ENCODE measurements at places on chromosomes 1 and 21.

- no peak for DNase-seq
These were observed 508.2 kb upstream of the ZRANB2 start for GRCh38 chr1:71589005-71589404.

- DNase-seq, result no peak
These were observed 56.7 kb upstream of the GCLM start for GRCh38 chr1:93965888-93966287.

GRCh38 chr1:29289493-29289892, 53.2 kb downstream of the PTPRU start:
- DNase-seq, result no peak

DNA sequence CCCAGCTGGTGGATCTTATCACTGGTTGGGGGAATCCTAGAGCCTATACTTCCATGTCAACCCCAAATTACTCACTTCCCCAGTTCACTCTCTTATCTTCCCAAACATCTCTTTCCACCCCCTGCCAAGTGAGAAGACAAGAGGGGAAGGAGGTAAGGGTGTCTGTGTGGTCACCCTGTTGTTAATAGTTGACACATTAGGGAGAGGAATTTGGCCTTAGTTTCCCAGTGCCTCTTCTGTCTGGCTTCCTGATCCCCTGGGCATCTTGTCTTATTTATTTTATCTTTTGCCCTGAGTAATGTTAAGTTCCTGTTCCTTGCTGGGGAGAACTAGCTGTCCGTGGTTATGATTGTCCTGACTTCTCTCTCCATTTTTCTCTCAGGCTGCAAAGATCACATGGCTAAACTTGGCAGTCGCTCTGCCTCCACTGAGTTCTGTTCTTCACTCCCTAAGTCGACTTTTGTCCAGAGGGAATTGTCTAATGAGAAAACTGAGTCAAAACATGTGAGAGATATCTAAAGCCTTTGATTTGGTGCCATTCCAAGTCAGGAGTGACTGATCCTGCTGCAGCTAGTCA, 157.1 kb upstream of the SYT6 start:
- DNase-seq, result no peak

DNA sequence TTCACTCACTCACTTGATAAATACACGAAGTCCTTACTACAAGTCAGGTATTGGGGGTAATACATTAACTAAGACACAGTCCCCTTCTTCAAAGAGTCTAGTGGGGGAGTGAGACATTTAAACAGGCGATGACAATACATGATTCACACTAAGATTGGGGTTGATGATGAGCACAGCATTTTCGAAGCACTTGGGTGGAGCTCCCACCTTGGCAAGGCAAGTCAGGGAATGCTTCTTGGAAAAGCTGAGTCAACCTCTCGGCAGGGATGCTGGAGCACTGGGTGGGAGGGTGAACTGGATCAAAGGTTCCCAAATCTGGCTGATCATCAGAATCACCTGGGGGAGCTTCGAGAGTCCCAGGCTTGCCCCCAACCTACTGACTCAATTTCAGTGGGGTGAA, 57.9 kb upstream of the ENAH start:
- DNase-seq, result no peak

- no peak for DNase-seq
These were observed 32.4 kb downstream of the MAP3K21 start for GRCh38 chr1:233359905-233360304.

DNA sequence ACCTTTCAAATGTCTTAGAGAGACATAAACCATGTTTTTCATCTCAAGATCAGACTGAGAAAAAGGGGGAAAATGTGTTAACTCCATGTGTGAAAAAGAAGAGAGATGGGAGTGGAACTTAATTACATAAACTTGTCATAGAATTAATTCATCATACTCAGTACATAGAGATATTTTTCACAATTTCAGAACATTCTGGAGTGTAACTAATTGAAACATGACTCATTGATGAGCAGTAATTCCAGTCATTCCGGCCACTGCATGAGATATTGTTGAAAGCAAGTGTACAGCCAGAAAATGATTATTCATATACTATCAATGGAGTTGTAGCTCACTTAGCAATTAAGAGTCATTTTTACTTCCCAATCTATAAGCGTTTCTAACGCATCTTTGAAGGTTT, 739.3 kb downstream of the LTN1 start:
- no peak for DNase-seq

GRCh38 chr1:94589728-94590127, 48.2 kb upstream of the F3 start:
- DNase-seq, result no peak

- no peak for DNase-seq
These were observed 3.3 kb downstream of the TMEM200B start for GRCh38 chr1:29120367-29120766.

All from iPS DF 19.7 (cell line).